ENCODE measurements at places on chromosomes 7 and 10.

- DNase-seq = no peak
These were observed 157.1 kb upstream of the RHEB start for GRCh38 chr7:151676759-151677158.

GRCh38 chr7:106050746-106051117, 61.4 kb downstream of the SYPL1 start:
- no peak for DNase-seq

- no peak for DNase-seq
These were observed 48.9 kb downstream of the AHR start for GRCh38 chr7:17347401-17347800.

DNA sequence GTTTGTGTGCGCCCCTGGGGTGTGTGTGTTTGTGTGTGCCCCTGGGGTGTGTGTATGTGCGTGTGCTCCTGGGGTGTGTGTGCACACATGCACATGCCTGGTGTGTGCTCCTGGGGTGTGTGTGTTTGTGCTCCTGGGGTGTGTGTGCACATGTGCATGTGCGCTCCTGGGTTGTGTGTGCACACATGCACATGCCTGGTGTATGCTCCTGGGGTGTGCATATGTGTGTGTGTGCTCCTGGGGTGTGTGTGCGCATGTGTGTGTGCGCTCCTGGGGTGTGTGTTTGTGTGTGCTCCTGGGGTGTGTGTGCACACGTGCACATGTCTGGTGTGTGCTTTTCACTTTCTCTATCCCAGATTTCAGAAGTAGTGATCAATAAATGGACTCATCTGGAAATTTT, 321.0 kb downstream of the WDR37 start:
- DNase-seq = no peak

DNA sequence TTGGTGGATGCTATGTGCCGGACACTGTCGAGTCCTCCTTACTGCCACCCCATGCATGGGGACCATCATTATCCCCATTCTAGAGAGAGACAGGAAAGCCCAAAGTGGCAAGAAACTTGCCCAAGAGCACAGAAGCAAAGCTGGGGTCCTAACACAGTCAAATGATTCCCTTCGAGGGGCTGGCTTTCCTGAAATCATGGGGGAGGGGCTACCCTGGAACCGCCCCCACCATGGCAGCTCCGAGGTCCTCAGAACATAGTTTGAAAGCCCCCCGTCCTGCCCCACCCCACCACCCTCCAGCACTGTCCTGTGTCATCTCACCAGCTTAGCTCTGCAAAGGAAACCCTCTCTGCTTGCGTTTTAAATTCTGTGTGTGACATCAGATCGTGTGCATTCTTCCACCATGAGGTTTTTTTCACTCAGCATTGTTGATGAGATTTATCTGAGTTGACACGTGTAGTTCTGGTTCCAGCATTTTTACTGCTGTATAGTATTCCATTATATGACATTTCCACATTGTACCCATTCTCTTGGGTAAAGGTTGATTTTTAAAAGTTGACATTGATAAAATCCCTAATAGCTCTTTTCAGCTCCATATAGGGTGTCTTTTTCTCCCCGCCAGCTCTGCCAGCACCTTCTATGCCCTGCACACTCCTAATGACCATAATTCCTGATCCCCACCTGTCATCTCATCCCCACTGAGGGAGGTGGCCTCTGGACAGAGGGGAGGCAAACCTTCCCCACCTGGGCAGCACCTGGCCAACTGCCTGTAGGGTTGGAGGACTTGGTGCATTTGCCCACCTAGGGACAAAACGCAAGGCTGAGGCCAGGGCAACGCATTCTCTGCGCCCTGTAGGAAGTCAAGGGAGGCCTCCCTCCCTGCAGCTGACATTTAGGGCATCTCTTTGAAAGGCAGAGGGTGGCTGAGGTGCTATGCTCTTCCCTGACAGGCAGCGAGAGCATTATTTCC, 100.2 kb upstream of the GPR26 start:
- DNase-seq = no peak

All from activated T-helper 9 cell treated with anti-CD3 and anti-CD28 coated beads, Interleukin-2, amount 50 U/mL, for 16 hours (primary cell).